ENCODE measurements at places on chromosomes 5 and 9.

DNA sequence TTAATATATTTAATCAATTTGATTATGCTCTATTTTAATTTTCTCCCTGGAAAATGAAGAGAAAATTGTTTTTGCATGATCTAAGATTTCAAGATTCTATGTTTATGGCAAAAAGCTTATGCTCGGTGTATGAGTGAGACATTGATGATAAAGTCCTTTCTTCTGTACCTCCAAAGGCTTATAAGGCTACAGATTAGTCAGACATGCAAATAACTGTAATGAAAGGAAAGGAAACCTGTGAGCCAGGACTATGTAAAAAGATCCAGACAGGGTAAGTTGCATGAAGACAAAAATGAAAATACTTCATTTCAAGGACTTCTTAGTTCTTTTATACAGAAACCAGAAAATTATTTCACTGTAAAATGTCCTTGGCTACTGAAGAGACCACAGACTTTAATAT is 52.2 kb upstream of the EDIL3 start:
- no peak for DNase-seq

- DNase-seq = no peak
Observed at GRCh38 chr9:133129001-133129795, 8.2 kb upstream of the RALGDS start.

GRCh38 chr9:32384002-32384363 is 460 bp upstream of the ACO1 start:
- no peak for DNase-seq

GRCh38 chr5:32490972-32491557 is 46.5 kb upstream of the ZFR start:
- no peak for DNase-seq

Measured in GM13976 (cell line).